Head of caudate nucleus (tissue), 42 donors: ENCODE measurements at places on chromosomes 12 and 14.

DNA sequence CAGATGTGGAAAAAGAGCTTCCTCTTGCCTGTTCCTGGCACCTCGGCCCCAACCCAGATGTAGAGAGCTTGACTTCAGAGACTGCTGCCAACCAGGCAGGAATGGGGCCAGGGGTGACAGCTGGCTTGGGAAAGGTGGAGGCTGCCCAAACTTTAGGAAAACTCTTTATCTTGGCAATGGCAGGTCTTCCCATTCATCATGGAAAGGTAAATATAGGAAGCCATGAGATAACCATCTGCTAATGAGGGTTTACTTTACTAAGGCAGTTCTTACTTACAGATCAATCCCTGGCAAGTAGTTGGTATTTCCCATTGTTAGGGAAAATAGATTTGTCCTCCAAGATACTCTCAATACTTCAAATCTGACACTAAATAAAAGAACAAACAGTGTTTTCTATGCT lies 143.1 kb upstream of the NUDT4 start:
- no peak for DNase-seq

GRCh38 chr12:53516758-53517455 lies 9.6 kb upstream of the NPFF start:
- DNase-seq = no peak

GRCh38 chr14:93752980-93753561 lies 35.2 kb downstream of the PRIMA1 start:
- peak; percentile 87 for DNase-seq

DNA sequence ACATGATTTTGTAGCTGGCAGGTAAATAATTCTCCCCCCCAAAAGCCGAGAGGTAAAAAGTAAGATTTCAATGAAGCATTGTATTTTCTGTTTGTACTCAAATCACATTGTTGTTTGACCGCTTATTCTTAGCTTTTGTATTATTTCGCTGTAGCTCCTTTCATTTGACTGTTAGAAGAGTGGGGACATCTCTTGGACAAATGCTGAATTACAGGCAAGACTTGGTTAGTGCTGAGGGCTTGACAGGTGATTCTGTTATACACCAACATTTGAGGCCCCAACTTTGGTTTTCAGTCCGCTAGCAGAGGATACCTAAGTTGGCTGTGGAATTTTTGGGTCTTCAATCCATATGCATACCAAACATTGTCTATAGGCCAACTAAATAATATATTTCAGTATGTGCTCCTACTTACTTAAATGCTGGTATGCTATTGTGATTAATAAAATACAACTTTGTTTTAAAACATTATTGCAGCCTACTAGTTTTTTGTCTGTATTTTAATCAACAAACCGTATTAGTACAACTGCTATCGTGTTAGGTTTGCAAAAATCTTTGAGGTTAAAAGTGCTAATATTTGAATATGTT lies 102.2 kb downstream of the ERC1 start:
- DNase-seq = no peak

DNA sequence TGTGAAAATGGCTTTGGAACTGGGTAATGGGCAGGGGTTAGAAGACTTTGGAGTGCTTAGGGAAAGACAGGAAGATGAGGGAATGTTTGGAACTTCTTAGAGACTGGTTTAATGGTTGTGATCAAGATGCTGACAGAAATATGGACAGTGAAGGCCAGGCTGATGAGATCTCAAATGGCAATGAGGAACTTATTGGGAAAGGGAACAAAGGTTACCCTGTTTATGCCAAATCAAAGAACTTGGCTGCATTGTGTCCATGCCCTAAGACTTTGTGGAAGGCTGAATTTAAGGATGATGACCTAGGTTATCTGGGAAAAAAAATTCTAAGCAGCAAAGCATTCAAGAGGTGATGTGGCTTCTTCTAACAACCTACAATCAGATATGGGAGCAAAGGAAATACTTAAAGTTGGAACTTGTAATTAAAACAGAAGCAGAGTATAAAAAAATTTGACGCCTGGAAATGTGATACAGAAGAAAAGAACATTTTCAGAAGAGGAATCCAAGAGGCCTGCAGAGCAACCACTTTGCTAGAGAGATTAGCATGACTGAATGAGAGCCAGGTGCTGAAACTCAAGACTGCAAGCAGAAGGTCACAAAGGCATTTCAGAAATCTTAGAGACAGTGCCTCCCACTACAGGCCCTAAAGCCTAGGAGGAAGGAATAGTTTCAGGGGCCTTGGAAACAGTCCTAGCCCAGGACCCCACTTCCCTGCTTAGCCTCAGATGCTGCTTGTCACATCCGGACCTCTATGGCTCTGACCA lies 65.6 kb upstream of the FLRT2 start:
- DNase-seq = no peak

- DNase-seq = no peak
Measured at GRCh38 chr12:120134307-120134980, 17.9 kb upstream of the RAB35 start.

DNA sequence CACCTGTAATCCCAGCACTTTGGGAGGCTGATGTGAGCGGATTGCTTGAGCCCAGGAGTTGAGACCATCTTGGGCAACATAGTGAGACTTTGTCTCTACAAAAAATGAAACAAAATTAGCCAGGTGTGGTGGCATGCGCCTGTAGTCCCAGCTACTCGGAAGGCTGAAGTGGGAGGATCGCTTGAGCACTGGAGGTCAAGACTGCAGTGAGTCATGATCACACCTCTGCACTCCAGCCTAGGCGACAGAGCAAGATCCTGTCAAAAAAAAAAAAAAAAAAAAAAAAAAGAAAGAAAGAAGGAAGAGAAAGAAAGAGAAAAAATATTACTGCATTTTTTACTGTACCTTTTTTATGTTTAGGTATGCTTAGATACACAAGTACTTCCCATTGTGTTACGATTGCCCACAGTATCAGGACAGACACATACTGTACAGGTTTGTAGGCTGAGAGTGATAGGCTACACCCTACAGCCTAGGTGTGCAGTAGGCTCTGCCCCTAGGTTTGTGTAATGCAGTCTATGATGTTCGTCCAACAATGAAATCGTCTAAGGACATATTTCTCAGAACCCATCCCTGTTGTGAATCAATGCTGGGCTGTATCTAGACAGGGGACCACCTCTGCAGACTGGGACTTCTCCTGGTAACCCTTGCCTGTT lies 160.4 kb upstream of the PWP1 start:
- DNase-seq = no peak

DNA sequence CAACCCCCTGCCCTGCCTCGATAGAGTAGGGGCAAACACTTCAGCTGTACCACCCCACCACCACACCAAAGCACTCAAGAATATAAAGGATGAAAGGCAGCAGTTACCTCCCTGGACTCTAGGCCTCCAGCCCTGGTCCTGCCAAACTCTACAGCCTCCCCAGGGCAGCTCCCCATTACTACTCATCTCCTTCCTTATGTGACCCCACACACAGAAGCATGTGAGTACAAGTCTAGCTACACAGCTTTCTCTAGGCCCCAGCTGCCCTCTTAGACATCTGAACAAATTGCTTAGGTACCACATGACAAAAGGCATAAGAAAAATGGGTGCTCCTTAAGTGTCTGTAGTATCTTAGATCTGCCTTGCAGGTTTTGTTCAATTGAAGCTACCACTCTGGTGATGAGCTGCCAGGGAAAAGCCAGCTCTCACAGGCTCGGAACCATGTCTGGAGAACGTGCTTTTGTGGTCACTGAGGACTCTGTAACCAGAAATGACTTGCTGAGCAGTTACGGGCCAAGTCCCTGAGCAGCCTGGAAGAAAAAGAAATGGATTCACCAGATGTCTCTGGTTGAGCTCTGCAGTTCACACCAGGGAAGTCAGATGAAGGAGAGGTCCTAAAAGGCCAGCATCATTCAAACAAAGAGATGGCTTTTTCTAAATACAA lies 32.8 kb downstream of the FMNL3 start:
- DNase-seq = no peak

GRCh38 chr14:64702493-64703394 lies 1.5 kb upstream of the PLEKHG3 start:
- no peak for DNase-seq

DNA sequence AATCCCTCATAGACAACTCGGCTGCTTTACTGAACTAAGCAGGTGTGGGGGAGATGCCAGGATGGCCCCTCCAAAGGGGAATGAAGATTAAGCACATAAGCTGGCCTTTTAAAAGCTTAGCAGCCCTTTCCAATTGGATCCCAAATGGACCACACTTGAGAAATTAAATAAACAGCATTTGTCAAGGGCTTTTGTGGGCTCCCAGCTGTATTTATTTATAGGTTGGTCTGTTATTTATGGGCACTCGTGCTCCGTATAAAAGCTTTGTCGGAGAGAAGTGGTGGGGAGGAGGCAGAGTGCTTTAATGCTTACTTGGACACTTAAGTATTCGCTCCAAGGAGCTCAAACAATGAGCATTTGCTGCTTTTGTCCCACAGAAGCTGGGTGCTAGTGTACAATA lies 580.2 kb downstream of the MED13L start:
- DNase-seq = no peak

DNA sequence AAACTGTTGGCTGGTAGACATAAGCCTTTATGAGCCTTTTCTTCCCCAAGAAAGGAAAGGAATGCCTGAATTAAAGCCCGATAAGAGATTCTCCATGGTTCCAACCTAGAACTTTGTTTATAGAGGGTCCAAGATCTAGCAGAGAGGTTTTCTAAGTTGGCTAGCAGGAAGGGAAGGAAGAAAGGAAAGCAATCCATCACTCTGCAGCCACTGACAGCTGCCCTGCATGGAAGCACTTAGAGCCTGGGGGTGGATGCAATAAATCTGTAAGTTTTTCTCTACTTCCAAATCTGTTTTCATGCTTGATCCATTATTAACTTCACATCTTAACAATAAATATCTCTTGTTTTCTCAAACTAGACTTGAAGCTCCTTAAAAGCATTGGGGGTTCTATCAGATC lies 224.4 kb downstream of the KSR2 start:
- no peak for DNase-seq

DNA sequence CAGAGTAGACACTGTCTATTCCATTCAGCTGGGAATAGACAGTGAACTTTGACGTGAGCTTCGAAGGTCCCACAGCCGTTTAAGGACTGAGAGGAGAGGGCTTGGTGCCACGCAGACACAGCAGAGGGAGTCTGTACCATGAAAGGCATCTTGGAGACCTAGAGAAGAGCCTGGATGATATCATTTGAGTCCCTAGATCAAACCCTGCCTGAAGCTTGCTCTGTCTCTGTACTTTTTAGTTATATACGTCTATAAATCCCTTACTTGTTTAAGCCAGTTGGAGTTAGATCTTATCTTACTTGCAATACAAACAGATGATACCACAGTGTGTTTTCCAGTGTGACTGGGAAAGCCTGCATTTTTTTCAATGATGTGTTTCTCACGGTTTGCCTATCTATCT lies 128.9 kb upstream of the RTL1 start:
- DNase-seq = peak; percentile 10

DNA sequence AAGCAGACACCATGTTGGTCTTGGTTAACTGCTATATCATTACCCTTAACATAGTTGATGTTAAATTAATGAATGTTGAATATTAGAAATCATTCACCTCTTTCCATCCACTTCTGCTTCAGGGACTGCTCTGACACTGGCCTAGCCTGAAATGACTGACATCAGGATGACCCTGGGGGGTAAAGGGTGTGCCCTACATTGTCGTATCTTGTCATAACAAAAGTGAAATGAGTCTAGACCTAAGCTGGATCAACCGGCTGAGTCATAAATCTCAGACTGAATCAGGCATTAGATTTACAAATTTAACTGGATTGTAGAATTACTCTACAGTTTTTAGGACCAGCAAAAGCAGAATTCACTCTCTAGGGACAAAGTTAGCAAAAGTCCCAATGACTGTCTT lies 35.3 kb downstream of the KICS2 start:
- no peak for DNase-seq

DNA sequence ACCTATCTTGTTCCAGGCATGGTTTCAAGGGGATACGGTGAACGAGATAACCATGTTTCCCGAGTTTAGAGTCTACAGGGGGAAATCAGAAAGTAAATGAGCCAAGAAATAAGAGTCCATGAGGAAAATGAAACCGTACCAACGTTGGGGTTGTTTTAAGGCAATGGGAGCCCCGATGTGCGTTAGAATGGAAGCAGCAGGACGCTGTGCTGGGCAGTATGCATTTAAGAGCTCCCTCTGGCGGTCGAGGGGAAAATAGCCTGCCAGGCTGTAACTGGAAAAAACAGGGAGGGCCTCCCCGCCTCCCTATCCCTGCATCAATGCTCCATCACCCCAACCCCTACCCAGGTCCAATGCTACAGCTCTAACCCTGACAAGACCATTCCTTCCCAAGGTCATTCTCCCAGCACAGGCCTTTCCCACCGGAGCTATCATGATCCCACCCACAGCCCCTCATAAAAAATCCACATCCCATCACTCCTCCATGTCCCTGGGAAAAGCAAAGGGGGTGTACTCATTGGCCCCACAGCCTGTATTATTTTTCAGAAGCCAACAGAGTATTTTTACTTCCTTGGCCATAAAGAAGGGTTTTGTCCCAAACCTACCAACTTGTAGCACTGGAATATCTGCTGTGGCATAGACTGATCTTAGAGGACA lies 226.3 kb upstream of the NOS1 start:
- peak; percentile 66 for DNase-seq

DNA sequence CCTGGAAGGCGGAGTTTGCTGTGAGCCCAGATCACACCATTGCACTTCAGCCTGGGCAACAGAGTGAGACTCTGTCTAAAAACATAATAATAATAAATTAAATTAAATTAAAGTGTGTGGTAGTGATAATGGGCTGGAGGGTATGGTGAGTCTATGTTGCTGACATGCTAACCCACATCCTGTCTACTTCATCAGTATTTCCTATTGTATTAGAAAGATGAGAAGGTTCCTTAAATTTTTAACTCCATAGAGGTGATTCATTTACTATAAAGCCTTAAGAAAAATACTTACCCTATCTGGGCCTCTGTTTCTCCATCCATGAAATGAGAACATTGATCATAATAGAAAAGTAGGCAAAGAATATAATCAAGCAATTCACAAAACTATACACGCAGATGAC lies 280.5 kb downstream of the FBXL14 start:
- DNase-seq = no peak

- DNase-seq = no peak
Measured at GRCh38 chr12:75553836-75554555, 42.6 kb upstream of the KRR1 start.

DNA sequence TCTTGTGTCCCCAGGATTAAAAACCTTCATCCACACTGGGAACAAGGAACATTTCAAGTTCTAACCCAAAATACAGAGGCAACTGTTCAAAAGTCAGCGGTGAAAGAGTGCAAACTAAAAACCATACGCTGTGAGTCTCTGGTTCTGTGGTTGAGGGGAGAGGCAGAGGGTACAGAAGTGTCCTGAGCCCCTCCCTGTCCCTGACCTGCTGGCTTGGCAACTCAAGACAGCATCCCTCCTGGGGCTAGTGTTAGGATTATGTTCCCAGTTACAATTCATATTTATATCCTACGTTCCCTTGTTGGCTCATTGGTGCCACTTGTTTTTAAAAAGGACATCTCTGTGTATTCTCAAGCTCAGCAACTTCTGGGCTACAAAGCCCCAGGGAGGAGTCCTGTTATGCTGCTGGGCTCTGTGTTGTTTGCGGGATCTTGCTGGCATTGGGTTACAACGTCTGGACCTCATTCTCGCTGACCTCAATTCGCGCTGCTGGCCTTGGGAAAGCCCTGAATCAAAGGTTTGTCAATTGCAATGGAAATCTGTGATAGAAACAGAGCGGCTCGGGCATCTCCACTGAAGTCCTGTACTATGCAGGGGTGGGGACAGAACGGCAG lies 420.8 kb downstream of the FUT8 start:
- DNase-seq = no peak

- DNase-seq = no peak
Measured at GRCh38 chr12:233615-233968, 19.6 kb upstream of the SLC6A12 start.
